ENCODE measurements at places on chromosomes 11 and 22.

GRCh38 chr11:57513911-57514537 is 1.5 kb downstream of the SLC43A1 start:
- DNase-seq = peak; percentile 60

DNA sequence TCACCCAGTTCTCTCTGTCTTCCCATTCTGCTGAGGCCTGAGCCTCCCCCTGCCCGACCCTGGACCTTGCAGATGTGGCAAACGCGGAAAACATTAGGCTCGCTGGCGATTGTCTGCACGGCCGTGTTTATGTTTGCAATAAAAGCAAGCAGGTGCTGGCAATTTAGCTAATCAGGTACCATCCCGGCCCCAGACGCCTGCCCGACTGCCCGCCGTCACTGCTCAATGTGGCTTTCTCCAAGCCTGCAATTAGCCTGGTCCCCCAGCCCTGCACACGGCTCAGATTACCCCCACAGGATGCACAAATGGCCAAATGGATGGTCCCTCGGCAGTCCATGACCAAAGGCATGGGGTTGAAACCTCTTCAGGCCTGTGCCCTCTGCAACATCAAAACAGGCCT is 259.7 kb downstream of the MN1 start:
- DNase-seq = peak; percentile 94

DNA sequence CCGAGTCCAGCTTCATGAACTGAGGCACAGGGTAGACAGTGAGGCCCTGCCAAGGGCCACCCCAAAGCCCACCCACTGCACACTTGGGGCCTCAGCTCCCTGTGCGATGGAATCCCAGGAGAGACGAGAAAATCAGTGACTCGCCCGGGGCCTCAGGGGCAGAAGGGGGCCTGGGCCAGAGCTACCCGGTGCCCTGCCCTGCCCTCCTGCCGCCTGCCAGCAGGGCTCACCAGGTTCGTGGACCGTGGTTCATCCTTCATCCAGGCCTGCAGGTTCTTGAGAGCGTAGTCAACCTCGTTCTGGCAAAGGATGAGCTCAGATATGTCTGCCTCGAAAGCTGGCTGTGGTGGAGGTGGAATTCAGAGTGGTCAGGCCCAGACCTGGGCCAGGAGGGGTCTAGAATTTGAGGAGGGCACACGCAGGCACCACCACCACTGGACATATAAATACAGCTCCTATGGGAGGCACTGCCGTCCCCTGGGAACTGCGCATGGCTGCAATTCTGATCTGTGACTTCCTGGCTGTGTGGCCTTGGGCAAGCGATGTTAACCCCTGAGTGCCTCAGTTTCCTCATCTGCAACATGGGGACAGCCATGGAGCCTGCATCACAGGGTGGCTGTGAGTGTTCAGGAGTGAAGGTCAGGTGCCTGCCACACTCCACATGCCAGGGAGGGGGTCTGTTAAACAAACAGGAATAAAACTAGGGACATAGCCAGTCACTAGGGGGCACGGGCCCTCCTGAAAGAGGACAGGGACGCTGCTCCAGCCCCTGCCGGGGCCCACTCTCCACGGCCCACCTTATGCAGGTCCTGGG is 7.5 kb downstream of the ALDH3B2 start:
- DNase-seq = no peak

- no peak for DNase-seq
Measured at GRCh38 chr11:109439684-109440083, 17.7 kb downstream of the C11orf87 start.

DNA sequence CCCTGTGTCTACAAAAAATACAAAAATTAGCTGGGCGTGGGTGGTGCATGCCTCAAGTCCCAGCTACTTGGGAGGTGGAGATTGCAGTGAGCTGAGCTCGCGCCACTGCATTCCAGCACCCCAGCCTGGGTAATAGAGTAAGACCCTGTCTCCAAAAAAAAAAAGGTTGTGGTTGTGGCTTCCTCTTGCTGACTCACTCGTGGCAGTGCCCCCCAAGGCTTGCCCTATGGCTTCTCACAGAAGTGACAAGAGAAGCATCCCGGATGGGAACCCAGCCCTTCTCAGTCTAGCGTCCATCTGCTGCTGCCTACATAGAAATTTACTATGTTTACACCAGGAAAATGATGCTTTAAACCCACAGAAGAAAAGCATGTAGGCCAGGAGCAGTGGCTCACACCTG is 68.5 kb upstream of the PITPNB start:
- no peak for DNase-seq

- no peak for DNase-seq
Measured at GRCh38 chr11:130698174-130698573, 218.1 kb downstream of the SNX19 start.

GRCh38 chr22:43094551-43094950 is 5.4 kb upstream of the TTLL1 start:
- DNase-seq = no peak

GRCh38 chr11:125941619-125942611 is 3.9 kb upstream of the VSIG10L2 start:
- DNase-seq = peak; percentile 87

- DNase-seq = no peak
Measured at GRCh38 chr11:66317723-66318599, 1.1 kb upstream of the CD248 start.

DNA sequence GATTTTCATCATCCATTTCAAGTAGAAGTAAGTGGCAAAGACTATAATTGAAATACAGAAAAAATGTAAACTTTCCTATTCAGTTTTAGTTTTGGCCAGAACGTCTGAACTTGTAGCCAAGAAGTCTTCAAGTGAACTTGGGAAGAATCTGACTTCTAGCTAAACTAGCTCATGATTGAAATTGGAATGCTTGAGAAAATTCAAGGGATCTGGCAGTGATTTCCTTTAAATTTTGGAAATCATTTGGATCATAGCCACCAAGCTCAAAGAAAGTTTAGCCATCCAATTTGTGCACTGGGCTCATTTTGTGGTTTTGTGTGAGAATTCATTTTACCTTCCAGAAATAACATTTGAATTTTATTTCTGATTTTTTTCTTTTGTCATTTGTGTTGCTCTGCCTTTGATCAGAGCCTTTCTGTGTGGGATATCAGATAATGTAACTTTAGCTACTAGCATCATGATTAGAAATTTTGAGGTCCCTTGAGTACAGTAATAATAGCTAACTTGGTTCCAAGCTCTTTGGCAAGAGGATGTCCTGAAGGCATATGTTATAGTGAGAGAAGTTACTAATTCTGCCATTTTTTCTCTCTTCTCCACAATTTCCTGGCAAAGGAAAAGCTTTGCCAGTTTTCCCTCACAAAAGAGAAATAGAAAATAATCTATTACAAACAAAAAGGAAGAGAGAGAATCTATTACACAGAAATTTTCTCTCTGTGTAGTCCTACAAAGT is 2123.7 kb upstream of the RAG2 start:
- DNase-seq = no peak

DNA sequence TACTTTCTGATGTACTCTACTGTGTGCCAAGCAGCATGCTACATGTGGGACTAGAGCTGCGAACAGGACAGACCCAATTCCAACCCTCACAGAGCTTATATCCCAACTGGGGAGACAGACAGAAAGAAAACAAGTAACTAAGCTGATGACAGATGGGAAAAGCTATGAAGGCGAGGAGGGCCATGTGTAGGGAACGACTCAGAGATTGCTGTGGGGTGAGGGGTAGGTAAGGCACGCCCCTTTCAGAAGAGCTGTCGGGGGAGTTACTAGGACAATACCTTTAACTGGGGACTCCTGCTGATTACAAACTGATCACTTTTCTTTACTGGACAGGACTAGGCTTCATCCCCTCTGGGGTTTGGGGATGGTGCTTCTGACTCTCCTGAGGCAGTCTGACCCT is 48.9 kb downstream of the ST3GAL4 start:
- DNase-seq = no peak

- DNase-seq = no peak
Measured at GRCh38 chr11:10693509-10694081, at the start of gene IRAG1. Gene IRAG1 (minus strand): TSS chr11:10693755. CDS start chr11:10693602, 153 bp downstream.

DNA sequence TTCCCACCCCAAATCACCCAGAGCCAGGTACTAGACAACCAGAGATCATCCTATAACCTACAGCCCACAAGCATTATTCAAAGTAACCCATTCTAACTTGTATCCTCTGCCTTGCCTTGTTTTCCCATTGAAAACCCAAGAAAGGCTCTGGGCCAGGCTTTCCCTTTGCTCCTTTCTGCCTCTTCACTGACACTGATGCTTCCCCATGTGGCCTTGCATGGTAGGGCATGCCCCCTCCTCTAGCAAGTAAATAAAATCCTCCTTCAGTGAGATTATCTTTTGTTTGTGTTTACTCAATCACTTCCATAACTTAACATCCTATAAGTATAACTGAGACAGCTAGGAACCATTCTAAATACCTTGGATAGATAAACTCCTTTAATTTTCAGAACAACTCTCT is 65.6 kb upstream of the FAR1 start:
- DNase-seq = no peak

GRCh38 chr22:44184006-44184405 is 3.3 kb downstream of the PARVG start:
- no peak for DNase-seq

GRCh38 chr11:9060700-9061111 is 30.7 kb downstream of the SCUBE2 start:
- no peak for DNase-seq

DNA sequence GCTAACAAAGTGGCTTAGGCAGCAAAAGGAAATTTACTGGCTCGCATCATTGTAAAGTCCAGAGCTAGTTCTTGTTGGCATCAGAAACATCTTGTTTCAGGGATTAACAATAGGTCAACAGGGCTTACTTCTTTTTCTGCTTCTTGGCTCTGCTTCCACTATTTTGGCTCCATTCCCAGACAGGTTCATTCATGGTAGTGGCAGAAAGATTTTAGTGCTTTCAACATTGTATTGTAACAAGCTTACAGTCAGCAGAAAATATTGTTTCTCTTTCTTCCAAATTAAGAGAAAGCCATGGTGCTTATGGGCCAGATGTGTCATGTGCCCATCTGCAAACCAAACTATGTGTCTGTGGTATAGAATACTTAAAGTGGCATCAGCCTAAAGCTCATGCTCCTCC is 315.6 kb downstream of the RAB38 start:
- DNase-seq = peak; percentile 61

DNA sequence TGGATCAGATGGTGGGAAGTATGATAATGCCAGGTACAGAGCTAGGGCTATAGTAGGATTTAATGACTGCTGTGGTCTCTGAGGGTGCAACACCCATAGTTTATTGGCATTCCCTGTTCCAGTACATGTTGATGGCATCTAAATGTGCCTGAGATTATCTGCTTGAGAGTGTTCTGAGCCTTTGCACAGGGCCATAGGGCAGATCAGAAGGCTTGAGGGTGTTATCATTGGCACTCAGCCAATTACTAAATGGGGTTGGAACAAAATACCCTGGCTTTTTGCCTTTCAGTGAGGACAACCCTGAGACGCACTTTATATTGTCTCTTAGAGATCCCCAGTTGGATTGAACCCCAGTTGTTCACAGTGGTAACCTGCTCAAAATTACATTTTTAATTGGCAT is 6.7 kb downstream of the SLC5A12 start:
- DNase-seq = peak; percentile 11

GRCh38 chr11:121592708-121593107 is 139.9 kb upstream of the SORL1-AS1 start:
- no peak for DNase-seq

DNA sequence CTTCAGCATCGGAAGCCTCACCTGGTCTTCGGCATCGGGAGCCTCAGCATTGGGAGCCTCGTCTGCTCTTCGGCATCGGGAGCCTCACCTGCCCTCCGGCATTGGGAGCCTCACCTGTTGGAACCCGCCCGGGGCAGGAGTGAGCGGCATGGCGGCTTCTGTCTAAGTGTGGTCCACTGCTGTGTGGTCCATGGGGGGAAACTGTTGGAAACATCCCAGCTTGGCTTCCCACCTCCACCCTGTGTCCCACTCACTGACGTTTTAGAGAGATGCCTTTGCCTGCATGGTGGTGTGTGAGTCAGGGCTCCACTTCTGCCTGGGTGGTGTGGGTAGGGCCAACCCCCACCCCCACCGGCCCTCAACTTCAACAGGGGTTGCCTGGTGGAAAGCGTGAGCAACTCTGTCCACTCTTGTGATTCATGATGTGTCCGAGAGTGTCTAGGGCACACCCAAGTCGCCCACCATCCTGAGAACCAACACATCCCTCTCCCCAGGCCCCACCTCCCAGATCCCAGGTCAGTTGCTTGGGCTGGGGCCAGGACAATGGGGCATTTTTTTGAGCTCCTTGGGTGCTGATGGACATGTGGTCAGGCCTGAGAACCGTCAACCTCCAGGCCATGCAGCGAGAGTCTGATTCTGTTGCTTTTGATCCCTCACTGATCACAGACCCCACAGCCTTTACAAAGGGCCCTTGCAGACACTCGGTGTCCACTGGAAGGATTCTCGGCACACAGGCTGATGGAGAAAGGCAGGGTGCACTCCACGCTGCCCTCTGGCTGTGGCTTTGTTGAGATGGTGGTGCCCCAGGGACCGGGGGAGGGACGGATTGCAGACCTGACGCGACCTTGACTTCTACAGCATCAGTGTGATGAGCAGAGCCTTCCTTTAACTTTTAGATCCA is 406.7 kb downstream of the TBC1D22A start:
- no peak for DNase-seq

- DNase-seq = no peak
Measured at GRCh38 chr11:69155302-69156234, at the start of gene SMIM38. Gene SMIM38 (plus strand): TSS chr11:69155935. CDS start chr11:69157847, 1,912 bp downstream.

DNA sequence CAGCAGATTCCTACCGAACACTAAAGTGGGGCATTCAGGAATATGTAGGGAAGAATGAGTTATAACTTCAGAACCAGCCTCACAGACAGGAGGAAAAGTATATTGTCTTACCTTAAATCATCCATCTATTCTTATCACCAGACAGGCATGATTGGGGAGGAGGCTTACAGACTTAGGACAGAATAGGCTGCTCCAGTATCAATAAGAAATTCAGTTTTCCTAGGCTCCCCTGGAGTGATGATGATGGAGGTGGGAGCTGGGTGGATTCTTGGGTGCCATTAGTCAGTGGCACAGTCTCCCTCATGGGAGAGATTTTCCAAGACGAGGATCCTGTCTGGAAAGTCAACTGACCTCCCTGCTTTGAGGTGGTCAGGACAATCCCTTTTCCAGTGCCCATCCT is 225.0 kb downstream of the AASDHPPT start:
- no peak for DNase-seq

- DNase-seq = no peak
Measured at GRCh38 chr11:104073950-104074705, 37.7 kb downstream of the DDI1 start.

- DNase-seq = no peak
Measured at GRCh38 chr11:19220903-19221724, 19.3 kb upstream of the CSRP3 start.

DNA sequence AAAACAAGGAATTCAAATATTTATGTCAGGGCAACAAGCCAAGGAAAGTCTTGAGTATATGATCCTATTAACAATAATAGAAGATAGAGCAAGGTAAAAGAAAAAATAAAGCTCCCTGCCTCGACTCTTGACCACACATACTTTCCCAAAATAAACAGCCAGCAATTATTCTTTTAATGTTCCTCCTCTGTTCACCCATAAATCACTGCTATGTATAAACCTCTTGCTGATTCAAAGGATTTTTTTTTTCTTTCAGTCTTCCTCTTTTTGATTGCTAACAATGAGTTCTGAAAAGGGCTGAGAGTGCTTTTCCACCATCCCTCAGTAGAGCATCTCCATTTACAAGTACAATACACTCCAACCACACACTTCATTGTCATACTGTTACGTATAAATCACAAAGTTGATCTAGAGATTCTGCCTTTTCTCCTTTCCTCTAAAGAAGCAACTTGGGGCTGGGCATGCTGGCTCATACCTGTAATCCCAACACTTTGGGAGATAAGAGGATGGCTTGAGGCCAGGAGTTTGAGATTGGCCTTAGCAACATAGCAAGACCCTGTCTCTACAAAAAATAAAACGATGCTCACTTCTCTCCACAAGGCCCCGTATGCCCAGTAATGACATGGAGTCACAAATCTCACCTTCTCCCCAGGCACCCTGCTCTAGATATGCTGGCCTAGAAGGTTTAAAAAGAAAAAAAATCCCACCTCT is 24.0 kb downstream of the RAB30 start:
- DNase-seq = peak; percentile 27

All from COR-L47 (cell line).